ENCODE measurements at places on chromosomes 5 and 9.
A peak's percentile ranks its signal among the peaks of the same experiment; 100 is the strongest.

- no peak for DNase-seq
Measured at GRCh38 chr5:28369418-28369817, 1331.0 kb upstream of the CDH9 start.

DNA sequence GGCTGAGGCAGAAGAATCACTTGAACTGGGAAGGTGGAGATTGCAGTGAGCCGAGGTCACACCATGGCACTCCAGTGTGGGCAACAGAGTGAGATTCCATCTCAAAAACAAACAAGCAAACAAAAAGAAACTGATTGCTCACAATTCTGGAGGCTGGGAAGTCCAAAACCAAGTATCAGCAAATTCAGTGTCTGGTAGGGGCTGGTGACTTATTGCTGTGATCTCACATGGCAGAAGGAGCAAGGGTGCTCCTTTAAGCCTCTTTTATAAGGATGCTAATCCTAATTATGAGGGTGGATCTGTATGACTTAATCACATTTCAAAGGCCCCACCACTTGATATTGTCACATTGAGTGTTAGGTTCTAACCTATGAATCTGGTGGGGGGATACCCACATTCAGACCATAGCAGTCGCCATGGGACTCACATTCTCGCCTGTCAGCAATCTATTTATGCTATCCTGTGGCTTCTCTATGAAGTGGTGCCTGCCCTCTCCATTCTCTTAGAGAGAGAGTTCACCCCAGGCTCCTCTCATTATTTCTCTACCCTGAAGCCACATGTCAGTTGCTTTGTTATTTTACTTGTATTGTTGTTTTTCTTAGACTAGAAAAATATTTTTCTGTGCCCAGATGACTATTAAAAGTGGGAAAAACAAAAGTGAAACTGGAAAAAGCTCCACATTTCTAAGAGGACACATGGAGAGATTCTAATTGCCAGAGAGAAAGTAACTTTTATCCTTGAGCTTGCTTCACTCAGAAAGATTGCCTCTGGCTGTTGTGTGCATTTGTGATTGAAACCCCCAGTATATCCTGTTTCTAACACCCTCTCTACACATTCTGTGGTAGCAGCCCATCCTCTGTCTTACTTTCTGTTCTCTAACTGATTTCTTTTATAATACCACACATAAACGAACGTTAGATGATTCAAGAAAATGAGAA is 18.8 kb upstream of the PRLR start:
- DNase-seq: no peak

DNA sequence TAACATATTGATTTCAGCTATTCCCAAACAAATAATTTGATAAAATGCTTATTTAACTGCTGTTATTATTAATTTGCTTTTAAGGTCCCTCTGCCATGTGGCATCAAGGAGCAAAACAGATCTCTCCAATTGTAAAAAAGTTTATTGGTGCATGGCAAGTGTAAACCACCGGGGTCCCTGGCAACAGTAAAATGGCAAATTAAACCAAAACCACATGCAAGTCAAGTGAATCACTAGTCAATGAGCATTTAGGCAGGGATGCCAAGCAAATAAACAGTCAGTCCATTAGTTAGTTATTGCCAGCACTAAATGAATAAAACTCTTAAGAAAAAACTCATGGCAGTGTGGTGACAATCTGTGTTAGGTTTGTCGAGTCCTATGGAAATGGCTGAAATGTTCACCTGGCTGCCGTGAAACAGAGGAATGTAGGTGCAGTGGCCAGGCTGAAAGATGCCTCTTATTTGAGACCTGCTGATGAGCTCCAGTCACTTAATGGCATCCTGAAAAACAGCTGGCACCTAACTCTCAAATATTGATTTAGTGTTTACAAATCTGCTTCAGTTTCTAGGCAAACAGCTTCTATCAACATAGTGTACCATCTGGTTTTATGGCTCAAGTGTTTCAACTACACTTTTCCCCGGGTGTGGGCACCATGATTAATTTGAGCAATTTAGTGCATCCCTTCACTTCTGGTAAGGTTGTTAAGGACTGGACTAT is 296.5 kb upstream of the ITGA1 start:
- no peak for DNase-seq

- no peak for DNase-seq
Measured at GRCh38 chr9:14058325-14058688, 255.6 kb downstream of the NFIB start.

DNA sequence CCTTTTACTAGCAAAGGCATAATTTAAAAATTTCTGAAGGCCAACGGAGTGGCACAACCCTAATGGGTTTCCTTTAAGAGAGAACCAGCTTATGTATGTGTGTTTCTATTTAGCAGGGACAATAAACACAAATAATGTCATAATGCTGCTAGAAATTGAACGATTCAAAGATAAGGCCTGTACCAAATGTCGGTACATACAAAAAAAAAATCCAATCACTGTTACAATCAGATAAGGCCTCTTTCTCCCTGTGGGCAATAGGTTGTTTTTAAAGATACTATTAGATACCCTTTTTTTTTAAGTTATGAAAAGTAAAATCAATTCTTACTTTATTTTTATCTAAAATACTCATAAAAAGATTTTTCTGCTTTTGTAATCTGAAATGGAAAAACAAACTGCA is 821.0 kb downstream of the PRELID2 start:
- DNase-seq: no peak

DNA sequence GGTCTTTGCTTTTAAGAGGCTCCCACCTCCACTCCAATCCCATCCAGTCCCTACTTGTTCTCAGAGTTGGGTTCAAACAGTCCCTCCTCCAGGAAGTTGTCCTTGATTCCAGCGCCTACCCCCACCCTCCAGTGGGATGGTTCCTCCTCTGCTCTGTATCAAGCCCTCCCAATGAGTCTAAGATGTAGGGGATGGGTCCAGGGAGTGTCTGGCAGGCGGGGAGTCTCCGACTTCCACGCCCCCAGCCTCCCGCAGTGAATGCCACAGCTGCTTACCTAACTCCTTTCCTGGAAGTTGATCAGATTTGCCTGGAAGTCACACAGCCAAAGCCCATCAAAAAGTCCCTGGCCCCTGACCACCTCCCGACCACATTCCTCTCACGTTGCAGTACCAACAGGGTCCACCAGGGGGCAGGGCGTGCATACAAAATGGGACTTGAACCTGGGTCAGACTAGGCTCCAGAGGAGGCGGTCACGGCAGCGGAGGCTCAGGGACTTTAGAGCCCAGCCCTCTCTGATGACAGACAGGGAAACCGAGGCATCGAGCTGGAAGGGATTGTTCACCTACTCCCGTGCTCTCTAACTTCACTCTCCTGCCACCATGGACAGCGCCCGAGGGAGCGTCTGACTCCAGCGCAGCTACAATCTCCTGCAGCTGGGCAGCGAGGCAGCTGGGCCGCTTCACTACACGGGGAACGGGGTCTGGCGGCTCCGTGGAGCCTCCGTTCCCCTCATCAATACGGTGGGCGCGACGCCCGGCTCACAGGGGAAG is 25.0 kb upstream of the TDRD7 start:
- DNase-seq: peak; percentile 88

DNA sequence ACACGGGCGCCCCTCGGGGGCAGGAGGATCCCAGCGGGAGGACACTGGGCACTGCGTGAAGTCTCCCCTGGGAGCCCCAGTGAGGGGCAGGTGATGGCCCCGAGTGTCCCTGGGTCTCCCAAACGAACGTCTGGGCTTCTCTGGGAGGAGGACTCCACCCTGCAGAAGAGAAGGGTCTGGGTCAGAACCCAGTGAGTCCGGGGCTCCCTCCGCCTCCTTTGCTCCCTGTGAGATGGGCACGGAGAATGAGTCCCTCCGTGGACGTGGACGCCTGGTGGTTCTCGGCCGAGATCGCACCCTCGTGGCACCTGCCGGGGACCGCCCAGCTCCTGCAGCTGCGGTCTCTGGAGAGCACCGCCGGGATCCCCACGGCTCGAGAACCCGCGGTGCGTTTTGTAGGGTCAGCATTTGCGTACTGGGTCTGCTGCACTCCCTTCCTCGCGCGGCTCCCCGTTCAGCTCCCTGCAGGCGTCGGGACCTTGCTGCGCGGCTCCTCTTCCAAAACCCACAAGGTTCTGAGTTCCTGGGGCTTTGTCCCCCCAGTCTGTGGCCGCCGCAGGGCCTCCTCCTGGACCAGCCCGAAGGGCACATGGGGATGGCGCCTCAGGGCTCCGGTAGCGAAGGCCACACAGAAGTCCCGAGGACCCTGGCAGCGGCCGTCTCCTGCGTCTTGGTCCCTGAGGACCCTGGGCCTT is 10.2 kb upstream of the CEP72 start:
- peak; percentile 55 for DNase-seq

DNA sequence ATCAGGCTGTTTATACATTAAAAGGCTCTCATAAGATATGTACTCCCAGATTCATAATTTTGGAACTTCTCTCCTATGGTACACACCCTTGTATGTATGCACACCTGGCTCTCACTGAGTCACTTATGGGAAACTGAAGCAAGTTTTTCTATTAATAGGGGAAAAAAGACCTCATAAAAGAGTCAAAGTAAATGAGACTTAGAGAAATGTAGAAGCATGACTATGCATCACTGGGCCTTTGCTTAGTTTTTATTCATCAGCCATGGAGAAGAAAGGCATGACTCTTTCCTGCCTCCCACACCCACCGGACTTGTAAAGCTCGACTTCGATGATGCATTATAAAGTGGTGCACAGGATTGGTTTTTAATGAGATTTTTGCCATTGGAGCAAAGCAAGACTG is 28.2 kb downstream of the MTAP start:
- DNase-seq: no peak

- no peak for DNase-seq
Measured at GRCh38 chr9:89477811-89478630, 19.9 kb downstream of the SEMA4D start.

- no peak for DNase-seq
Measured at GRCh38 chr9:32742296-32742695, 41.0 kb upstream of the TMEM215 start.

DNA sequence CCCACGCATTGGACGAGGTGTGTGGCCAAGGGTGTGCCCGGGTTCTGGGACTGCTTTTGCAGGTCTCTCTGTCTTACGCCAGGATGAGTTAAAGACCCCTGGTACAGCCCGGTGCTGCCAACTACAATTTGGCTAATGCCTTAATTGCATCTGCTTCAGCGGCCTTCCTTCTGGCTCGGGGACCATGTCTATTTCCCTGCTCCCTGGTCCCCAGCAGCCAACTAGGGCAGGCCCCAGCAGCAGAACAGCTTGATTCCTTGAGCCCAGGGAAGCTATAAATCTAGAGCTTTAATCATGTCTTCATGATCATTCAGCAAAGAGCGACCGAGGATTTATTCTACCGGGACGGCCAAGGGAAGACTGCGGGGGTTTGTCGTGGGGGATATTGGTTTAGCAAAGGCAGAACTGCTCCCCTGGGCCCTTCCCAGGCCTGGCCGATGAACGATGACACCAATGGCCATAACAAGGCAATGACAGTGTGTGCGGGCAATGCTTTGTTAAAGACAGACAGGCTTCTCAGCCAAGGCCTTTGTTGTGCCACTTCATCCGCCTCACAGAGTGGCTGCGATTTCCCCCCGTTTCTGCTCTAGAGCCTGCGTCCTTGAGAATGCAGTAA is 51.4 kb downstream of the CFAP77 start:
- DNase-seq: no peak

DNA sequence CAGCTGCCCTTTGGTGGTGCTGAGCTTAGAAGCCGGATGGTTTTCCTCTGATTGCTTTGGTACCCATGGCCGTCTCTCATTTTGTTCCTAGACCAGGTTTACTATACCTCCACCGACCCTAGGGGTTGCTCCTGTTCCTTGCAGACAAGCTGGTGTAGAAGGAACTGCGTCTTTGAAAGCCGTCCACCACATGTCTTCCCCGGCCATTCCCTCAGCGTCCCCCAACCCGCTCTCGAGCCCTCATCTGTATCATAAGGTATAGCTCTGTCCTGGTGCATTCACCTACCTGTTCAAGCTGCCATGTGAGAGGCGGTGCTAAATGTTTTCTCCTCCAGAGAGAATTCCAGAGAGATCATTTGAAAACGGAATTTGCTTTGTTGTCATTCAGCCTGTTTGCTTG is 39.5 kb downstream of the TENT4A start:
- no peak for DNase-seq

- no peak for DNase-seq
Measured at GRCh38 chr5:37005946-37006540, 129.5 kb downstream of the NIPBL start.

GRCh38 chr9:88746029-88746742 is 211.2 kb downstream of the NXNL2 start:
- DNase-seq: no peak

- DNase-seq: no peak
Measured at GRCh38 chr5:37859805-37860204, 20.0 kb upstream of the GDNF start.

DNA sequence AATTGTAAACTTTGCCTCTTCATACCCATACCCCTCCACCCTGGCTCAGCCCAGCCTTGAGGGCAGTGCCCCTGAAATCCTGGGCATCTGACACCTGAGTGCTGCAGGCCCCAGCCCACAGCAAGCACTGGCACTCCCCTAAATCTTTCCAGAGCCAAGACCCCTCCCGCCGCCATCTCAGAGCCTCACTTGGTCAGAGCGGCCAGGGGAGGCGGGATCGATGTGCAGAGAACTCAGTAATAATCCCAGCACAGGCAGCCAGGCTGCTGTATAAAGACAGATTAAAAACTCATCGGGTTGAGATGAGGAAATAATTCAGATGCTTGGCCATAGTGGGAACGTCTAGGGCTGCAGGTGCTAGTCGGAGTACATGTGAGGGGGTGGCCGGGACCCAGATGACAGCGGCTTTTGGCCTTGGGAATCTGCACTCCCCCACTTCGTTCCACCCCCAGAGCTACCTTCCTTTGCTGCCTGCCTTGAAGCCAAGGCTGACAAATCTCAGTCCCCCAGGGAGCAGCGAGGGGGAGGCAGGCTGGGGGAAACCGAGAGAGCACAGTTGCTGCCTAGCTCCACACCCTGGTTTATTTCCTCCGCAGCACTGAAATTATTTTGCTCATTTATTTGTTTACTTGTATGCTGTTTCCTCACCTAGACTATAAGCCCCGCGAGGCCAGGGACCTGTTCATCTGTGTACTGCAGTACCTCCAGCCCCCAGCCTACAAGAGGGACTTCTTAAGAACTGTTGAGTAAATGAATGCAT is 19.5 kb upstream of the ARAP3 start:
- DNase-seq: no peak

DNA sequence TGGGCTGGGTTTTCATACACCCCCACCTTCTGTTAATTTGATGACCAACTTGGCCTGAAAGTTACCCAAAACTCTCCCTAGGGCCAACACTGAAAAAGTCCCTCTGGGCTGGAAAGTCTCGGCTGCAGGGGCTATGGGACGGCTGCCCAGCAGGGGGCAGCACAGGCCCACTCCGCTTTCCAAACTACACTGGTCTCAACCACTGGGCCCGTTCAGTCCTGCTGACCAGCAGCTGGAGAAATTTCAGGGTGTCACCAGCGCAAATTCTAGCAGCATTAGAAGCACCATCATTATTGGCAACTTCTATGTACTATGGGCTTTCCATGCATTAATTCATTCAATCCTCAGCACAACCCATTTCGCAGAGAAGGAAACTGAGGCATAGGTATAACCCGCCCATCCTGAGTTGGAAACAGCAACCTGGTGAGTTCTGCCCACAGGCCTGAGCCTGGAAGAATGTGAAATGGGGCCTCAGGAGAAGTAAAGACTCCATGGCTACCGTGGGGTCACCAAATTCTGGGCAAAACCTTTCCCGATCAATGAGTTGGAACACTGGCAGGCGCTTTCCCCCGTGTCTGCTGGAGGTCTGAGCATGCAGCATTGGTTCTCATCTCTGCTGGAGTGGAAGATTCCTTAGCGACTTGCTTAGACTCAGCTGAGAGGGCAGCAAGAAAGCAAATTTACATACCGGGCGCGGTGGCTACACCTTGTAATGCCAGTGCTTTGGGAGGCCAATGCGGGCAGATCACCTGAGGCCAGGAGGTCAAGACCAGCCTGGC is 9.7 kb downstream of the ORM2 start:
- DNase-seq: peak; percentile 76
